ENCODE measurements at places on chromosomes 3 and 15. TPM values are rescaled to one million over a fixed set of nuclear protein-coding genes. Genes with fewer than 3 reads are reported as not detected.

- no peak for DNase-seq
Observed at GRCh38 chr3:63086190-63086589, 191.9 kb upstream of the SYNPR start.

The SAMD7 gene
- total RNA-seq = not detected

The ARHGEF26 gene
- 14.3 TPM for total RNA-seq

DNA sequence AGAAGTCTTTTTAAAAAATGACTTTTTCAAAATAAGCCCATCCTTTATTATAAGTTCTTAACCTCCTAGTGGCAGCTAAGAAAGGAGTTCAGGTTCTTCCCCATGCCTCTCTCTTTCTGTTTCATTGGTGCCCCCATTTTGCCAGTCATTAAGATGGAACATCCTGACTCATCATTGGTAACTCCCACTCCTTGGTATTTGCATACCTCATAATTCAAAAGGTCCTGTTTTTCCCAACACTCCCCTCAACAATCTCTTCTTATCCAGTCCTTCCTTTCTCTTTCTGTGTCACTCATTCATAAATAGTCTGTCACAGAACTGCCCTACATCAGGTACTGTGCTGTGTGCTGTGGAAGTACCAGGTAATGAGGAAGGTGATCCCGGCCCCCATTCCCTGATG is 394.0 kb downstream of the FOXP1 start:
- no peak for DNase-seq

DNA sequence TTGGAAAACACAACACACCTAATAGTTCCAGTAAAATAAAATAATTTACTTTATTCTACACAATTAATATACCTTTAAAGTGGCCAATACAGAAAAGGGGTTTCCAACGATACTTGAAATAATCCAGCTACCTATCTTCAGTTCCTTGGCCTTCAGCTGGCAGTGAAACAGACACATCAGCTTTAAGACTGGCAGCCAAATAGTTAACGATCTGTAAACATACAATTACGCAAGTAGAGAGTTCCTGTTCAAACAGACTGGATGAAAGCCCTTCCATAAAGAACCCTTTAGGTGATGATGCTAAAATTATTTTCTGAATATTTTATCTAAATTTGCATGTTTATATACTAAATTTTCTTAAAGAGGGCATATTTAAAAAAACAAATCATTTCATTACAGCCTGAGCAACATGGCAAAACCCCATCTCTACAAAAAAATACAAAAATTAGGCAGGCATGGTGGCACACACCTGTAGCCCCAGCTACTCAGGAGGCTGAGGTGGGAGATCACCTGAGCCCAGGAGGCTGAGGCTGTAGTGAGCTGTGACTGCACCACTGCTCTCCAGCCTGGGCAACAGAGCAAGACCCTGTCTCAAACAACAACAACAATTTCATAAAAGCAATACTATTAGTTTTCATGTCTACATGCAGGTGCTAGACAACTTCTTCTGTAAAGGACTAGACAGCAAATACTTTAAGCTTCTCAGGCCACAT is 12.9 kb downstream of the DYNC1LI1 start:
- DNase-seq = no peak

The TRPM1 gene
- not detected for total RNA-seq

DNA sequence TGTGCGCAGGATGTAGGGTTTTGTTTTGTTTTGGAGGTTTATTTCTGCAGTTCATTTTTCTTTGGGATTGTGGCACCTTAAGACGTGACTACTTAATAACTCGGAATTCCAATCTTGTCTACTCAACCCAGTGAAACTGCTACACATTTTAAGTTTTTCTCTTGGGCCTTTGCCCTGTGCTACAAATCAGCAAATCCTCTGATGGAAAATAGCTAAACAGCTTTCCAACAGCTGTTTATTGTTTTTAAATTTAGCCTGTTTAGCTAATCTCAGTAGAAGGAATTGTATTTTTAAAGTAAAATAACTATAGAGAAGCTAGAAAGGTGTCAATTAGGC is 48.4 kb downstream of the OPA1 start:
- DNase-seq = no peak

The TAGLN3 gene
- 19.1 TPM for total RNA-seq

- DNase-seq = no peak
Observed at GRCh38 chr3:132605374-132605792, 8.3 kb downstream of the ACKR4 start.

DNA sequence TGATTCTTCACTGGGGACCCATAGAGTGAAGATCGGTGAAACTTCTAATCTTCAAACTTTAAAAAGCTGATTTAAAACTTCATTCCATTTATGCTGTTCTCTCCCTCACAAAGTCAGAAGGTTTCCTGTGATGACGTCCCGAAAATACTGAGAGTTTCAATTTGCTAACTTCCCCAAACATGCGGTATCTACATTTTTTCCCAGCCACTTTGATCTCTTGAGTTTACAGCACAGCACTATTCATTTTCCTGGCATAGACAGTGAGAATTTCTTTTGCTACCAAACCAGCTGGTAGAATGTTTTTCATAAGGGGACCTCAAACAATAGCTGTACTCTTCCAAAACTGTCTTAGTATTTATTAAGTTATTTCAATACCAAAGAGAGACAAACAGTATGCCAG is 156.8 kb downstream of the LSAMP start:
- DNase-seq = no peak

DNA sequence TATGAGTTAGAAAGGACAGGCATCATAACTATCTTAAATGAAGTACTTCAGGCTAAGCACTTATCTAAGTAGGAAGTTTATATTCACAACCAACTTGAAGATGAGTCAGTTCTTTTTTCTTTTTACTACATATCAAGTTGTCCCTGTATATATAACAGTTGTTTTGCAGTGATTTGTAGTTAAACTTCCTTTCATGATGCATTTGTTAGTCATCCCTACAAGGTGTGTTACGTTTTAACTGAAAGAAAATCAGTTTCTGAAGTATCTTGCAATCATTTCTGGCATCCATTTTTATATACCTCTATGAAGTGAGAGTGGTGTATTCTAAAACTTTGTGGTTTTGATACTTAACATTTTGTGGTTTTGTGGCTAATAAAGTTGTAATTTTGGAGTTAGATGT is 46.1 kb downstream of the ZFAND6 start:
- DNase-seq = no peak

DNA sequence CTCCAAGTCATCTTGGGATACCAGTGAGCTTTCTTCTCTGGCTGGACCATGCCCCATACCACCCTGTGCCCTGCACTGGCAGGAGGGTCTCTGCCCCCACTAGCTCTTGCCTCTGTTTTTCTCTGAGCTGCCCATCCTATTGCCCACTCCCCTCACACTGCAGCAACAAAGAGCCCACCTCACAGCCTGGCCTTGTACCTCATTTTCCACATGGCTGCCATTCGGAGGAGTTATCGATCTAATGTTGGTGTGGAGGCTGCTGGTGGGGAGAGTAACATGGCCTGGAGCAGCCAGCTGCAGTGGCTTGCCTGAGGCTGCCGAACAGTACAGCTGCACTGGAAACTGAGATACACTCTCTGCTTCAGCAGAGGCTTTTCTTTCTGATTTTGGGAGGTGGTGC is 65.7 kb upstream of the AGBL1 start:
- DNase-seq = no peak

The CD80 gene
- total RNA-seq = 0.12 TPM

- no peak for DNase-seq
Observed at GRCh38 chr3:185503521-185503920, 4.7 kb upstream of the TMEM41A start.

The MORC1 gene
- not detected for total RNA-seq

DNA sequence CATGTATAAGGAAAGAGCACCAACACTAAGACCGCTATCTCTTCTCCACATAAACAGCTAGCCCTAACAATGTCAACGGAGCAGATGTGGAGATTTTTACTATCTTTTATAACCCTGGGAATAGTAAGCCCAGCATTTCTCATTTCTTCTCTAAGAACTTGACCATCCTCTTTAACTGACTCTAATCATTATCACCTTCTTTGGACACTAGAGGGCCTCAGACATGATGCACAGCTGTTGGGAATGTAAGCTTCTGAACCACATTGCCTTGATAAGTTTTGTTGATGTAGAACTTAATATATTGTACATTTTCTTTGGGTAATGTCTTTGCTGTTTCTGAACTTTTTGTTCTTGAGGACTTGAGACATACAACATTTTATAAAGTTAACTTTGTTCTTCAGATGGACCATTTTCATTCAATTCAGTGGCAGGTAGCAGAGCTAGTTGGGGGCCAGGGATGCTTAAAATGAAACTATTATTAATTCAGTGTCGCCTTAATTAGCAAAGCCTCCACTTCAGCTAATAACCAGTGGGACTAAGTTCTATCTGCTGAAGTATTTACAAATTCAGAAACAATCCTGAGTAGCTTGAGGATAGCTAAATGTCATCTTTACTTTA is 9.6 kb upstream of the TAGLN3 start:
- peak; percentile 80 for DNase-seq

GRCh38 chr3:10766049-10766705 is 49.9 kb upstream of the SLC6A11 start:
- DNase-seq = no peak

DNA sequence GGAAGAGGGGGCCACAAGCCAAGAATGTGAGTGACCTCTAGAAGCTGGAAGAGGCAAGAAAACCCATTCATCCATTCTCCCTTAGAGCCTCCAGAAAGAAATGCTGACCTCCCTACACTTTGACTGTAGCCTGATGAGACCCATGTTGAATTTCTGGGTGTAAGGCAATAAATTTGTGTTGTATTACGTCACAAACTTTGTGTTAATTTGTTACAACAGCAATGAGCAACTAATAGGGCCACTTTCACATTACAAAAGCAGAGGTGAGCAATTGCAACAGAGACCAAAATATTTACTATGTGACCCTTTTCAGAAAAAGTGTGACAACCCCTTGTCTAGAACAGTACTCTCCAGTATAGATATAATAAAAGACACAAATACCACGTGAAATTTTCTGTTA is 101.2 kb downstream of the NTRK3 start:
- DNase-seq = no peak

The PPP1R14D gene
- total RNA-seq = not detected

The CX3CR1 gene
- not detected for total RNA-seq

- no peak for DNase-seq
Observed at GRCh38 chr3:19046440-19046839, 101.9 kb upstream of the KCNH8 start.

DNA sequence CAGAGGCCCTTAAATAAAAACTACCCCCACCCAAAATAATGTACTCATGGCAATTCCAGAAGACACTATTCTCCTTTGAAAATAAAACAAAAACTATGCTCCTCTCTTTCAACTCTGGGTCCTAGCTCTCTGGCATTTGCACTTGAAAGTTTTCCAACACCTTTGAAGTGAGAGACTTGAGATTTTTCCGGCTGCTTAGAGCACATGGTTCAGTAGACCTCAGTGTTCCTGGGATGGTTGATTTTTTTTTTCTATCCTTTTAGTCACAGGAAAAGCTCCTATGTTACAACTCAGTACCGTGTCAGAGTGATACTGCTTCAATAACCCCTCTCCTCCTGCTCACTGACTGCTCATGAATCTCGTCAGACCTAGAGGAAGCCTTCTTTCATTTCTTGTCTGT is 118.3 kb upstream of the TUSC7 start:
- DNase-seq = no peak

The LSMEM2 gene
- total RNA-seq = not detected

GRCh38 chr3:63911509-63911872 is 692 bp downstream of the SCAANT1 start:
- DNase-seq = no peak

The CYP1A1 gene
- not detected for total RNA-seq

GRCh38 chr3:118943597-118943996 is 91.0 kb downstream of the IGSF11 start:
- no peak for DNase-seq

The LRRK1 gene
- 5.5 TPM for total RNA-seq

The IL17RE gene
- total RNA-seq = 0.12 TPM

The SIAH2 gene
- total RNA-seq = 36.4 TPM

DNA sequence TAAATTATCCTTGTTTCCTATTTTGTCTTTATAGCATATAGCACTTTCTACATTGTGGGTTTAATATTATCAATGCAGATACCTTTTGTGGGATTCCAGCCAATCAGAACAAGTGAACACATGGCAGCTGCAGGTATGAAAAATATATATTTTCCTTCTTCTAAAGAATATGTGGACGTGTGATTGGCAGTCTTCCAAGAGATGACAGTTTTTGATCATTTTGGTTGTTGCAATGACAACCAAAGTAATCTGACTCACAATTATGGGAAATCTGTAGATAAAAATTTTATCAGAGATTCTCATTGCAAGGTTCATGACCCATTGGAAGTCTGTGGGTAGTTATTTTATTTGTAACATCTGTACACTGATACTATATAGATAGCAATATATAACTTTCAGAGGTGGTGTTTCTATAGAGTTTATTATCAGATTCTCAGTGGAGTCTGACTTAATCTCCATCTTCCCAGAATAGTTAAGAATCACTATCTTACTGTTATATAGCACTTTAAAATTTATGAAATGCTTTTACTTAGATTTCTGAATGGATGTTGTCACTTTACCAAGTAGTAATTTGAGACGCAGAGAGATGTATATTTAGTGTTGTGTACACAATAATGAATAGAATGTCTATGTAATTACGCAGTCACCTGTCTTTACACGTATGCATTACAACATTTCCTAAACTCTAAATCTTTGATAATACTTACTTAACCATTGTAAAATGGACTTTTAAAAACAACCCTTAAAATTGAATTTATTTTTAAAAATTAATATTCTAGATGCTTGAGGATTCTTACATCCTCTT is 82.5 kb downstream of the STT3B start:
- no peak for DNase-seq

The LRRC31 gene
- not detected for total RNA-seq

The DPPA2 gene
- not detected for total RNA-seq

- DNase-seq = no peak
Observed at GRCh38 chr15:32840507-32841245, 122.9 kb downstream of the GREM1 start.

DNA sequence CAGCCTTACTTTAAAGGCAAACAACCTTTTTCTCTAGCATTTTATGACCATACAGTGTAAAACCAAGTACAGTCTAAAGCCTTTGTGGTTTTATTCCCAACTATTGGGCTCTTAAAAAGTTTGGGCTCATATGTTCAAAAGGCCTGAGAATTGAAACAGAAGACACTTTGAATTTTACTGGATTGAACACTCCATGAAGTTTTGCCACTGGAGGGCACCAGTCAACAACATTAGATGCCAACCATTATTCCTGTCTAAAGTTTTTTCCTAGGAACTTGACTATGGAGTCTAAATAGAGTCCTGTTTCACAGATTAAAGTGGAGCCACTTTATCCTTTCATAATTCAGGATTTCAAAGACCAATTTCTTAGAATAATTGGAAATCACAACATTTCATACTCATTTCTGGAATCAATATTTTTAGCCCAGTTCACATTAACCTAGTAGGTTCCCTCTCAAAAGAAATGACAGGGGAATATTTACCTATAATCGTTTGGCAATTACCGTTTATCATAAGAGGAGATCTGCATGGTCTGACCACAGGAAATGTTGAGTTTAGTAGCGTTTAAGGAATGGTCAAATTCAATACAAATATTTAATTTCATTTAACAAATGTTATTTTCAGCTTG is 244.1 kb upstream of the PDZRN3 start:
- DNase-seq = peak; percentile 11

DNA sequence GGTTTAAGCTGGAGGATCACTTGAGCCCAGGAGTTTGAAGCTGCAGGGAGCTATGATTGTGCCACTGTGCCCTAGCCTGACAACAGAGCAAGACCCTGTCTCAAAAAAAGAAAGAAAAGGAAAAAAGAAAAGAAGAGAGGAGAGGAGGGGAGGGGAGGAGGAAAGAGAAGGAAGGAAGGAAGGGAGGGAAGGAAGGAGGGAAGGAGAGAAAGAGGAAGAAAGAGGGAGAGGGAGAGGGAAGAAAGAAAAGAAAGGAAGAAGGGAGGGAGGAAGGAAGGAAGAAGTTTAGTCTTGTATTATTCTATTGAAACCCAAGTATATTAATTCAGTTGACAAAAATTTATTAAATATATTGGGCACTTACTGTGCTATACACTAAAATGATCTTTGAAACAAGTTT is 11.5 kb downstream of the GOLM2 start:
- DNase-seq = no peak
